ENCODE measurements at places on chromosomes 1 and 21.

GRCh38 chr21:39972976-39973770 lies 105.9 kb downstream of the PCP4 start:
- DNase-seq, result no peak

DNA sequence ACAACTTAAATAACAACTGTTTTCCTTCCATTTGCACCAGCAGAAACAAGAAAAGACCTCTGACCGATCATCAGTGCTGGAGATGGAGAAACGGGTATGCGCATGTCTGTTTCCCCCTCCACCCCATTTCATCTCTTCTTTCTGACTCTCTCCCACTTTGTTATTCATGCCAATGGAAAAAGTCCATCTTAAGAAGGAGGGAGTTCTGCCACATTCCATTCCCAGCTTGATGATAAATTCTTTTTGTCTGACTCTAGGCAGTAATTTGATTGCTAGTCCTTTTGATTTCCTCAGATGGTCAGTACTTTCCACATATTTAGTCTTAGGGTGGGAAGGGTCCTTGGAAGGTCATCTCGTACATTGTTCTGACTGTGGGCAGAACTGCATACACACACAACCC lies 142.5 kb downstream of the SYT2 start:
- no peak for DNase-seq

DNA sequence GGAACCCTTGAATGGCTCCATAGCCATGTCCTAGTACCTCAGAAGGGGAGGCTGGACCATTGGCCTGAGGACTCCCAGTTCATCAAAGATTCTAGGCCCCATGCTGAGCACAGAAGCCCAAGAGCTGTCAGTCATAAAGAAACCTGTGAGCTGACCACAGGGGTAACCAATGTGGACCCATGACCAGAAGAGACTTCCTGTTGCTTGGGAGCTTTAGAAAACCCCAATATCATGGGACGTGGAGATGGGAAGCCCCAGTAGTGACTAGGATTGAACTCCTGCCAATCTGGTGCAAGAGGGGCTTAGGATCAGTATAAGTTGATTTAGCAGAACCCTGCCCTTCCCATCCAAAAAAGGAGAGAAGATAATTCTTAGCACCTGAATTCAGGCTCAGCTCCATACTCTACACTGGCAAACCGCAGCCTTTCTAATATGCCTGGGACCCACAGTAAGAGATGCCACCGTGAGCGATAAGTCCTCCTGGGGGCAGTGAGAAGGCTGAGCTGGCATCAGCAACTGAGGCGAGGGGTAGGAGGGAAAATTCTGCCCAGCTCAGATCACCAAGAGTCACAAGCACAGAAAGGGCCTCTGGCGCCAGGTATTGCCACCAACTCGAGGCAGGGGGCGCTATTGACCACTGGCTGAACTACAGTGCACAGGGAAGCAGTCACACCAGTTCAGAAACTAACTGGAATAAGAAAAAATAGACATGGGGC lies 108.9 kb downstream of the CAPN8 start:
- no peak for DNase-seq

DNA sequence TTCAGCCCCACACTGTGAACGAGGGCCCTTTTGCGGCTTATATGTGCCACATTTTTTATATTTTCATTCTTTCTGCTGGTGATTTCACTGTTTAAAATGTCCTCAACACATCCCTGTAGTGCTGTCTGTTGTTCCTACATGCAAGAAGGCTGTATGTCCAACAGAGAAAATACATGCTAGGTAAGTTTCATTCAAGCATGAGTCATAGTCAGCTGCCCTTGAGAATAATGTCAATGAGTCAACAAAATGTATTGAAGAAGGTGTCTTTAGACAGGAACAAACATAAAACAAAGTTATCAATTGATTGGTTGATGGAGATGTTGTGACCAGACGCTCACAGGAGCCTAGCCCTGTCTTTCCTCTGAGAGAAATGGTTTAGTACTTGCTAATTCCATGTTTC lies 553.4 kb downstream of the PLPP3 start:
- DNase-seq, result no peak

All from AG09309 (cell line).